ENCODE measurements at places on chromosomes 2 and 18. TPM values are rescaled to one million over a fixed set of nuclear protein-coding genes. Genes with fewer than 3 reads are reported as not detected.
A peak's percentile ranks its signal among the peaks of the same experiment; 100 is the strongest.

GRCh38 chr2:19670303-19670702 is 231.5 kb downstream of the TTC32 start:
- DNase-seq, result no peak

DNA sequence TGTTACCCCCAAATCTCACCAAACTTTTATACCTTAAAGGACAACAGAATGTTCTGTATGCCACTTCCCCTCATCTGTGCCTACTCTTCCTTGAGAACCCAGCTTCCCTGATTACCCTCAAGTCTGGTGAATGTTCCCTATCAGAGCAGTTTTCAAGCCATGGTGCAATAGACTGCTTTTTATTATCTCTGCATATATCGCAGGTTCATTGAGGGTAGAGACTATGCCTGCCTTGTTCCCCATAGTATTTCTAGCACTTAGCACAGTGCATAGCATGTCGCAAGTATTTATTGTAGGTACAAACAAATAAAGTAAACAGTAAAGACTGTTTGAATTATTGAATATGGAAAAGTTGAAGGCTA is 146.6 kb downstream of the HAUS1 start:
- DNase-seq, result no peak

DNA sequence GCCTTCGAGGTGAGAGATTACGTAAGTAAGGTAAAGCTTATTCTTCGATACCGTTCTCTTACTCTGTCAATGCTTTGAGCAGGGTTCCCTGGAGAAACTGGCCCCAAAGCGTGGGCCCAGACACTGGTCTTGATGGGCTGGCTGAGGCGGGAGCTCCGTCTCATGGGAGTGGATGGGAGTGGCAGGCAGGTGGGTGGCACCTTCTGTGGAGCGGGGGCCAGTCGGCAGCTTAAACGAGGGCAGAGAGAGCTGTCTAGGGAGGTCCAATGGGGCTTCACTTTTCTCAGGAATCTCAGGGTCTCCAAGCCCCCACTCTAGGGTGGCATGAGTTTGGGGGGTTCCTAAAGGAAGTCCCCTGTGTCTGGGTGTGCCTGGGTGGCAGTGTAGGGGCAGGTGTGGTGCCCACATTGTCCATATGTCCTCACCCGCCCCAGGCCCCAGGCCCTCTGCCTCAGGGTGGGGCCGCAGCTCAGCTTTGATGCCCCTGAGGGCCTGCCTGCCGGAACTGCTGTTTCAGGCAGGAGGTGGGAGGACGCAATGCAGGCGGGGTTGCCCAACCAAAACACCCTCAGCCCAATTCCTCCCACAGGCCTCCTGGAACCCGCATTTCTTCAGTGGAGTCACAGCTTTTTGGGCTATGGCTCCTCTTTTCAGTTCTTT is 32.5 kb upstream of the FOSL2 start:
- no peak for DNase-seq

- DNase-seq, result no peak
These were observed 312.8 kb downstream of the EXOC6B start for GRCh38 chr2:72513011-72513410.

DNA sequence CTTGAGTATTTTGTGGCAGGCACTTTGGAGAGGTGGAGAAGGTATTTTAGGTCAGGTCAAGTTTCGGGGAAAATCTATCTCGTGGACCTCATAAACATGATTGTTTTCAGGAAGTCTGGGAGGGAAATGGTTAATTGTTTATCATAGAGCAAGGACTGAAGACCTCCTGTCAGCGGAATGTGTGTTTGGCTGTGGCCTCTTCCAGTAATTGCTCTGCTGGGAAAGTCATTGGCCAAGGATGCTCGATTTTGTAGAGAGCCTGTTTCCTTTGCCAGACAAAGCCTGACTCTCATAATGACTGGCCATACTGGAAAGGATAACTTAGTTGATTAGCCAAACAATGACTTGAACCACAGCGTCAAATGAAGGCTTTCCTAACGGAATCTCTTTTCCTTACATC is 30.0 kb downstream of the IL1R2 start:
- no peak for DNase-seq

DNA sequence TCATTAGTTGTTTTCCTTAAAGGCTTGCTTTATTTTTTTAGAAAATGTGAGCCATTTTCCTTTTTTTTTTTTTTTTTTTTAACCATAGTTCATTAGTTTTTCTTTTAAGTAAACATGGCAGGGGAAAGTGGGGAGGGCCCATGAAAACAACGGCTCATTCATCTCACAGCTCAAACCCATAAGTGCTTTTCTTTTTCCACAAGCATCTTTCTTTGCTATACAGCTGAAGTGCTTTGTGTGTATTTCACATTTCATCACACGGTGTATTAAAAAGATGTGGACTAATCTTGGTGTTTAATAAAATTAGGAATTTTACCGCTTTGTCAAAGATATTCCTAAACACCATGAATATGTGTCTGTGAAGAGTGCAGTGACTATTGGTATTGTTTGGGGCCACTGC is 41.6 kb downstream of the RHBDD1 start:
- no peak for DNase-seq

DNA sequence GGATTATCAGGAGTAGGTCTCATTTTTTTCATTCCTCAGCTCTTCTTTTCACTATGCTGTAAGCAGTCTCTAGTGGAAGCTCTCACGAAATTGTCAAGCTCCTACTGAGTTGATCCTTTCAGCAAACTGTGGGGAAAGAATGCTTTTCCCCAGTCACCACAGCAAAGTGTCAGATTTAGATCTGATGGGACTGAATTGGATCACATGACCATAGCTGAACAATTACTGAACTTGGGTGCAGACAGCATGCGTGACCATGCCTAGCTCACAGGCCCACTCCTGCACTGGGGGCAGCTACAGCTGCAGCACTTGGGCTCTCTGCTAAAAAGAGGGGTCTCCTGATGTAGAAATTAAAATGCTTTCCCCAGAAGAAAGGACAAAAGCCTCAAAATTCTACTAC is 3.1 kb downstream of the ARHGAP15 start:
- no peak for DNase-seq

DNA sequence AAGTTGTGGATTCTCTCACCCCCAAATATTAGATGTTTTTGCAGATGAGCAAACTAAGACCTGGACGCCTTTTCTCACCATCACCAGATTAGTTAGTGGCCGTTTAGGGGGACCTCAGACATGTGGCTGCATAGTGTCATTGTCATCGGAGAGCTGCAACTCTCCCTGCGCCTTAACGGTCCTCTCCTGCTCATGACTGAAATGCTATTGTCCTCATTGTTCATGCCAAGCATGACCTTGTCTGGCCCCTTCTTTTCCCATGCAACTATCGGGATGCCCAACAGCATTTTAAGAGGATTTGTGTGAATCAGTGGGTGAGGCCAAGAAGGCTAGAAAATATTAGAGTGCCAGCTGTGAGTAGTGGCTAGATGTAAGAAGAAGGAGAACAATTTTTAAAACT is 174.2 kb downstream of the SOCS6 start:
- no peak for DNase-seq

GRCh38 chr2:53802617-53803151 is 15.8 kb downstream of the ERLEC1 start:
- no peak for DNase-seq

- DNase-seq, result no peak
These were observed 228.3 kb downstream of the PTGR3 start for GRCh38 chr18:74980669-74981068.

DNA sequence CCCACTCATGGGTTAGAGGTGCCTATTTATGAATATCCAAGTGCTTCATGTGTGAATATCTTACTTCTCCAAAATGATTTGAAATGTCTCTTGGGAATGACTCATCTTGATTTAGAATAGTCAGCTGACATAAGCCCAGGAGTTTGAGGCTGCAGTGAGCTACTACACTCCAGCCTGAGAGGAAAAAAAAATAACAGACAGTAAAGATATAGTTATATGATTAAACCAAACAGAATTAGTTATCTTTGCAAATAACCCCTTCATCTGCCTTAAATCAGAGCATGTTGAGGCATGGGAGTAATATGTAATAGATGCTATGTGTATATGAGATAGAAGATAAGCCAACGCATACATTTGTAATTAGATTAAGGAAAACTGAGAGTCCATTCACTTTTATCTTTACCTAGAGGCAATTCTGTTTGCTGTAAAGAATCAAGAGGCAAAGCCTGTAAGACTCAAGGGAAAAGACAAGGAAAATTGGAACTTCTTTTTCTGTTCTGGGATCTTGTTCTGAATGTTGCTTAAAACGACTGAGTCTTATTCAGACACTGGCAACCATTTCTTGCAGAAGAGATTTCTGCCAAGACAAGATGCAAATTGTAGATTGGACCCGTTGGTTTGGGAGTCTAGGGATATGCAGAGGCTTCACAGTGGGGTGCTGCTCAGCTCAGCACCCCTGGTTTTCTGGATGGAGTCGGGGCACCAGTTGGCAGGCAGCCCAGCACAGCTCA is 104.4 kb downstream of the LIPG start:
- no peak for DNase-seq

GRCh38 chr2:64613276-64613675 is 40.4 kb downstream of the SERTAD2 start:
- DNase-seq, result peak; percentile 22

- peak; percentile 83 for DNase-seq
These were observed 19.7 kb upstream of the GNAL start for GRCh38 chr18:11669271-11669947.

DNA sequence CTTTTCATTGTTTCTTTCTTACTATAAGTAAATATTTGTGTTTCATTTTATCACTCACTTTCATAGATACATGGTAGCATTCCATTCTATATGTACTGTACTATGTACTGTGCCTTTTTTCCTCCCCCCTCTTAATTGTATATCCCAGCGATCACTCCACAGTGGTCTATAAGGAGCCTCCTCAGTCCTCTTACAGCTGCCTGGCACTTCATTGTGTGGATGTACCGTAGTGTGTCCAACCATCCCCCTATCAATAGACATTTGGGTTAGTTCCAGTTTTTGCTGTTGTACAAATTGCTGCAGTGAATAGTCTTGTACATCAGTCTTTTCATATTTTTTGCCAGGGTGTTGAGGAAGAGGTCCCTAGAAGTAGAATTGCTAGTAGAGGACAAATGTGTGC is 21.4 kb upstream of the DRC1 start:
- DNase-seq, result no peak

GRCh38 chr2:27710640-27711430 is 47.1 kb downstream of the SLC4A1AP start:
- no peak for DNase-seq

DNA sequence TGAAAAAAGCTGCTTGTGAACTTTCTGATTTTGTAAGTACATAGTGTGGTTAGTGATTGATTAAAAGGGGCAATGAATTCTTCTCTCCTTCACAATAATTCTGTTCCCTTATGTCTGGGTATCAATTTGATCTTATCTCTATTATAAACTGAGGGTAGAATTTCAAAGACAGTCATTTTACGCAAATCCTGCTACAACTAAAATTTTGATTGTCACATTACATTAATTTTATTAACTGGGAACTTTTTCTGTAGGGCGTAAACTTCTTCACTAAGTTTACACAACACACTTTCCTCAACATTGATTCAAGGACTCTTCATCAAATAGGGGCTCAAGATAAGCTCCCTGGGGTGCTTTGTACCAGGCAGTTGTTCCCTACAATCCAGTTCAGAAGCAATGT is 5.0 kb upstream of the SLC8A1 start:
- DNase-seq, result no peak

DNA sequence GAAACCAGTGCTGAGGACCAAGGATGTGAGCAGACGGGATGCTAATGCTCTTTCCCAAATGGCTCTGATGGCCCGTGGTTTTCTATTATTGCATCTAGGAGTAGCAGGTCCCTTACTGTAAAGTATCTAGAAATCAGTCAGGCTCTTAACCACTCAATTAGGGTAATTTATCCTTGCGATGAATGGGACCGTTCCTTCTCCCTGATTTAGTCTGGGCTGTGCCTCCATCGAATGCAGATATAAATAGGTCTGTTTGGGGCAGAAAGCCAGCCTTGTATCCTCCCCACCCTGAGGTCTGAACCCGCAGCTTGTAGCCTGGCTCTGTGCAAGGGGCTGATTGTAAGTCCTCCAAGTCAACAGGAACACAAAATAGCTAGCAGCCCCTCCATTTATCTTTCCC is 9.5 kb upstream of the SMARCAL1 start:
- DNase-seq, result no peak

GRCh38 chr2:241189856-241190201 is 1.4 kb downstream of the ANO7 start:
- DNase-seq, result no peak

SERPINB4 gene
- not detected for total RNA-seq

MC4R gene
- total RNA-seq, result not detected

ZBTB7C gene
- total RNA-seq, result 72.1 TPM

MFSD2B gene
- 1.8 TPM for total RNA-seq

MDH1B gene
- 2.7 TPM for total RNA-seq
